ENCODE measurements at places on chromosomes 5 and 9.

GRCh38 chr5:75052192-75053053 lies at the start of gene GCNT4:
GCNT4 (minus strand) TSS chr5:75052558; CDS start chr5:75030037, 22,521 bp downstream.
- DNase-seq, result peak; percentile 38

GRCh38 chr5:139745132-139745799 lies 50.3 kb upstream of the PSD2 start:
- peak; percentile 85 for DNase-seq

DNA sequence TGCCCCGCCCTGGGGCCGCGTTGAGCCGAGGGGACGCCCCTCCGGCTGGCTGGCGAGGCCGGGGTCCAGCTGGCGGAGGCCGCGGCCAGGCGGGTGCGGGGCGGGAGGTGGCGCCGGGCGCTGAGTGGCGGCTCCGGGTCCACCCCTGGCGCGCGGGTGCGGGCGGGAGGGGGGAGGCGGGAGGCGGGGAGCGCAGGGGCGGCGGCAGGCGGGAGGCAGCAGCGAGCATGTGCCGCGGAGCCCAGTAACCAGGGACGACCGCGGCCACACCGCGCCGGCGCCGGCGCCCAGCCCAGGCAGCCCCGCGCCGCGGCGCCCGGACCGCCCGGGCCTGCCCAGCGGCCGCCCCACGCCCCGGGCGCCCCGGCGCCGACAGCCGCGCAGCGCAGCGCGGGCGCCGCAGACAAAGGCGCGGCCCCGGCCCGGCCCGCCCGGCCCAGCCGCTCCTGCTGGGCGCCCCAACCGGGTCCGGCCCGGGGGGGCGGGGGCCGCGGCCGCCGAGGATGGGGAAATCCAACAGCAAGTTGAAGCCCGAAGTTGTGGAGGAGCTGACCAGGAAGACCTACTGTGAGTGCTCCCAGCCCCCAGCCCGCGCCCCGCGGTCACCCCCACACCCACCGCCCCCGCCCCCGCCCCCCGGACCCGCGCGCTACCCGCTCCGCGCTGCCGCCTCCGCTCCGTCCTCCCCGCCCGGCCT lies at the start of gene NCS1:
Gene NCS1, plus strand, starts transcription at position 244 of the 697 bp plus-strand sequence. Its CDS starts 260 bp downstream, at position 504.
- DNase-seq, result peak; percentile 37

DNA sequence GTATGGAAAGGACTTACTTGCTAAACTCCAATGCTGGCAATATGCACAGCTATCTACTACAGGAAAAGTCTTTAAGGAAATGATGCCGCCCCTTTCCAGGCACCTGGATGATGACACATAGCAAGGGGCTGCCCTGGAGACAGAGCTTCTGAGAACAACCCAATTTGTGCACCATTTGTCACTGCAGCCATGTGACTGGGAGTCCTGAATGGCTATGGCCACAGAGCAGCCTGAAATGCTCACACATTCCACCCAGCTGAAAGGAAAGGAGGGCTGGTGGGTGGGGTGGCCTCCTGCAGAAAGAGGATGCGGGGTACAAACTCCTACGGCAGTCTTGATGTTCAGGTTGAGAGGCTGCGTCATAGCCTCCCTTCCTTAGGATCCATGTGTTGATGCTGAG lies 70.1 kb upstream of the FSTL4 start:
- no peak for DNase-seq

- DNase-seq, result no peak
Measured at GRCh38 chr9:130632081-130632710, 32.2 kb upstream of the PRDM12 start.

- peak; percentile 96 for DNase-seq
Measured at GRCh38 chr5:126446498-126447224, 23.5 kb downstream of the GRAMD2B start.

- no peak for DNase-seq
Measured at GRCh38 chr9:14482856-14483255, 168.9 kb upstream of the NFIB start.

GRCh38 chr5:30693326-30693725 lies 500.2 kb upstream of the CDH6 start:
- no peak for DNase-seq

- peak; percentile 35 for DNase-seq
Measured at GRCh38 chr5:58462154-58462553, 2.3 kb upstream of the PLK2 start.

- peak; percentile 18 for DNase-seq
Measured at GRCh38 chr5:93296338-93296737, 284.7 kb downstream of the NR2F1-AS1 start.

- peak; percentile 73 for DNase-seq
Measured at GRCh38 chr9:4012441-4012840, 287.4 kb downstream of the GLIS3 start.

GRCh38 chr5:120454094-120454798 lies 9.9 kb upstream of the PRR16 start:
- peak; percentile 88 for DNase-seq

DNA sequence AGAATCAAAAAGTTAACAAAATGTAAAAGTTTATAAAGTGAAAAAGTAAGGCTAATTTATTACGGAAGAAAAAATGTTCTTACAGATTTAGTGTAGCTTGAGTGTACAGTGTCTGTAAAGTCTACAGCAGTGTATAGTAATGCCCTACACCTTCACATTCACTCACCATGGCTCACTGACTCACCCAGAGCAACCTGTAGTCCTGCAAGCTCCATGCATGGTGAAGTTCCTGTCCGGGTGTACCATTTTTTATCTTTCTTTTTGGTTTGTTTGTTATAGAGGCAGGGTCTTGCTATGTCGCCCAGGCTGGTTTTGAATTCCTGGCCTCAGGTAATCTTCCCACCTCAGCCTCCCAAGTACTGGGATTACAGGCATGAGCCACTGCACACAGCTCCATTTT lies 93.6 kb downstream of the MED27 start:
- no peak for DNase-seq

GRCh38 chr5:157930710-157931109 lies 71.8 kb upstream of the CLINT1 start:
- no peak for DNase-seq

DNA sequence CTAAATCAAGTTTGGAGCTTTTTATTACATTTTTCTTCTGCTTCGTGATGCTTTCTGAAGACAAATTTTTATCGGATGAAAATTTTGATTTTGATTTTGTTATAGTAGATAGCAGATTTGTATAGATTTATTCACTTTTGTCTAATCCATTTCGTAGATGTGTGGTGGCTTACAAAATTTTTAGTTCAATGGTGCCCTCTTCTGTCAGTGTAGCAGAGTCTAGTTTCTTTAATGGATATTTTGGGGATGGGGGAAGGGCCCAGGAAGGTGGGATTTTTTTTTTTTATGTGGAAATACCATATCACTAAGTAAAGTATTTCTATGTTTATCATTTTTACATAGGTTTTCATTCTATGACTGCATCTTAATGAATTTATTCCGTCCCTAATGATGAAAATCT lies 259.9 kb upstream of the TARS1 start:
- peak; percentile 35 for DNase-seq

DNA sequence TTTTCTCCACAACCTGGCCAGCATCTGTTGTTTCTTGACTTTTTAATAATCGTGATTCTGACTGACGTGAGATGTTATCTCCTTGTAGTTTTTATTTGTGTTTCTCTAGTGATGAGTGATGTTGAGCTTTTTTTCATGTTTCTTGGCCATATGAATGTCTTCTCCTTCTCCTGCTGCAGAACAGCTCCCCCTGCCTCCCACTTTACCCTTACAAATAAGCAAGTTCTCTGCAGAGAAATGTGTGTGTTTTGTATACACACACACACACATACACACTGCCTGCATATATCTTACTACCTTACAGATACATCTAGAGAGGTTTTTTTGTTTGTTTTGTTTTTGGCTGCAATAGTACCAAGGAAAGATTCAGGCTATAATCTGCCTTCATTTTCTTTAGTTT lies 88.7 kb upstream of the PHF24 start:
- no peak for DNase-seq

GRCh38 chr5:14310901-14311300 lies 167.8 kb downstream of the TRIO start:
- DNase-seq, result no peak

DNA sequence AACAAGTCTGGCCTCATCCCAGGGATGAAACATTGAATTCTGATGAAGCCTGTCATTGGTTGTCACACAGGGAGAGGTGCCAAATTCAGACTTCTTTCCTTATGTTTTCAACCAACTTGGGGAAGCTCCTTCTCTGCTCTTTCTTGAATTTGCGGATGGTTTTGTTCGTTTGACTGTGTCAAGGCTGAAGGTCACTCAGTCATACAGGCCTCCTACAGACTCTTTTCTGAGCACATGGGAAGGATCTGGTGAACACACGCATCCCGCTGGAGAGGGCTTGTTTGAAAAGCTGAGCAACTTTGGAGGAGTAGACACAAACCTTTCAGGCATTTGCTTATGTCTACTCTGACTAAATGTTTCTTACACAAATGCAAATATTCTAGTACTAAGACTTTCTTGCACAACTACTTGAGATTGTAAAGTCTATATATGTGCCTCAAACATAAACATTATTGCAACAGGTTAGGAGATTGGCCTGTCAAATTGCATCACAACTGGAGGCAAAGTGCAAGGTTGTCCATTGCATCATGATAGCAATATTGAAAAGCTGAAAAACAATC lies 151.5 kb upstream of the NR3C1 start:
- DNase-seq, result peak; percentile 60

- no peak for DNase-seq
Measured at GRCh38 chr5:59759600-59760351, 133.8 kb downstream of the PDE4D start.

- DNase-seq, result no peak
Measured at GRCh38 chr5:32123058-32123805, 50.9 kb downstream of the GOLPH3 start.

Data from astrocyte (in vitro differentiated cells and primary cell).